ENCODE measurements at places on chromosomes 11 and 22. TPM values are rescaled to one million over a fixed set of nuclear protein-coding genes. Genes with fewer than 3 reads are reported as not detected.

OR5B21 gene
- 1.1 TPM for total RNA-seq

DERL3 gene
- 1.7 TPM for total RNA-seq

RFPL1 gene
- not detected for total RNA-seq

GLYATL1 gene
- not detected for total RNA-seq

OR10D3 gene
- total RNA-seq = not detected

OR51B2 gene
- not detected for total RNA-seq

OR8H3 gene
- not detected for total RNA-seq

CFAP300 gene
- not detected for total RNA-seq

ARHGEF12 gene
- 5.4 TPM for total RNA-seq

Data from naive thymus-derived CD8-positive, alpha-beta T cell (primary cell).